ENCODE measurements at places on chromosomes 11 and 22.

GRCh38 chr11:45185228-45185729 lies 38.8 kb downstream of the PRDM11 start:
- DNase-seq, result no peak

- DNase-seq, result no peak
Measured at GRCh38 chr11:96237766-96238266, 105.2 kb downstream of the MAML2 start.

DNA sequence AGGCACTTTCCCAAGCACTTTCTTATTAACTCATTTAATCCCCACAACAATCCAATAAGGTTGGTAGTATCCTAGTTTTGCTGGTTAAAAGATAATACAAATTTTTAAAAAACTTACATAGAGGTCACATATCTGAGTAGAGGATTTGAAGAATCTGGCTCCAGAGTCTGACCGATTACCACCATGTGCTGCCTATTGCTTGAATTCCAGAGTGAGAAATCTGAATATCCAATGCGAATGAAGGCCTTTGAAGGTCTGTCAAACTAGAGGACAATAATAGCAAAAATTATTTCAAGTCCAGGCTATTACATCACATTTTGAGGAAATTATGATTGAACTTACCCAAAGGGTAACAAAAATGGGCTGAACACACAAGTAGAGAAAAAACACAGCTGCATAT lies 77.8 kb upstream of the BIRC3 start:
- DNase-seq, result no peak

GRCh38 chr11:24324211-24324610 lies 172.6 kb upstream of the LUZP2 start:
- DNase-seq, result peak; percentile 21

GRCh38 chr11:119483341-119483880 lies 60.4 kb upstream of the THY1 start:
- no peak for DNase-seq

GRCh38 chr11:6240781-6241180 lies 1.9 kb downstream of the CNGA4 start:
- no peak for DNase-seq

Measured in fibroblast of skin of abdomen (primary cell).